ENCODE measurements at places on chromosomes 16 and 17.
A peak's percentile ranks its signal among the peaks of the same experiment; 100 is the strongest.

GRCh38 chr17:5816491-5817070, 232.3 kb upstream of the NLRP1 start:
- peak; percentile 50 for DNase-seq

DNA sequence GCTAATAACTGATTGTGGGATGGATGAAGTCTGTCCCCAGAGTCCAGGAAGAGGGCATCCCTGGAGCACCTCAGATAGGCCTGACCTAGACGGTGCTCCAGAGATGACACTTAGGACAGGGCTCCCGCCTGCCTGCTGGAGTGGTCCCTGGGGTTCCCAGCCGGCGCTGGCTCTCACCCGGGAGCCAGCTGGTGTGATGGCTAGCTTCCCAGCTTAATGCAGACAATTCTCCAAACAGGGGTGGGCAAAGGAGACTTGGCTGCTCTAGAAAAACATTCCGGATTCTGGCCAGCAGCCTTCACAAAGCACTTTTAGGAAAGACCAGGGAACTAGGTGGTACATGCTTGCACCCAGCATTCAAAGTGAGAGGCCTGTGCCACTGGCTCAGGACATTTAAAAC, 18.6 kb downstream of the ACE start:
- no peak for DNase-seq

GRCh38 chr16:56419740-56420548, 5.4 kb downstream of the AMFR start:
- DNase-seq, result no peak

DNA sequence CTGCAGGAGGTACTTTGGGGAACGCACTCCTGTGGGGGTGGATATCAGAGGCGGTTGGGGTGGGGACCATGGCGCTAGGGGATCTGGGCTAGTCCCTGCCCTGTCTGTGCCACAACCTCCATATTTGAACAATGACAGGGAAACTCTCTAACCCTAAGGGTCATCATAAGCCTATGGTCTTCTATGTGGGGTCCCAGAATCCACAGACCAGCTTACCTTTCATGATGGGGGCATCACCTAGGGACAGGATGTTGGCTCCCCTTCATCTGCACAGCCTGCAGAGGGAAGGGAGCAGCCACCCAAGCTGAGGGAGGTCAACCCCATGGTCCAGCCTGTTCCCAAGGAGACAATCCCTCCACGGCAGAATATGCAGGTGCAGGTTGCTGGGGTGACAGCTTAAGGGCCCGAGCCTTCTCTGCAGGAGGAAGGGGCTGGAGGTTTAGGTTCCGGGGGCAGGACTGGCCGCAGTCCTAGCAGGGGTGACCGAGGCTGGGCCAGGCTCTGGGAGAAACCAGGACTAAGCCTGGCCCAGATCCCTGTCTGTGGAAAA, 1.7 kb downstream of the ORAI3 start:
- no peak for DNase-seq

DNA sequence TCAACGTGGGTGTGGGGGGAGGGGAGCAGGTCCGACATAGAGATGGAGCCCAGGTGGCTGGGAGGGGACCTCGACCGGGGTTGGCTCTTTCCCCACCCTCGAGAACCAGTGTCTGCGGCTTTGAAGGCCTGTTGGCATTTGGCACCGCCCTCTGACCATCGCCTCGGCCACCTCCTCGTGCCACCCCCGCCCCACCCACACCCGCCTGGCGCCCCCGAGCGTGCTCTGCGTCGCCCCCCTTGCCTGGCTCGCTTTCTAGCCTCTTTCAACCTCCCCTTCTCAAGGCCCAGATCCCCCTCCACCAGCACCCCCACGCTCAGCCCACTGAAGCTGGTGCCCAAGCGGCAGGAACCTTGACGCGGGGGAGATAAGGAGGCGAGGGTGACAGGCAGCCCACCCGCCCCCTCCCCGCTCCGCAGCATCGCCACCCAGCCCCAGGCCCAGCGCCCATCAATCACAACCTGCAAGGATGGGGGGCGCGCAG, 619 bp downstream of the CACNB1 start:
- no peak for DNase-seq

DNA sequence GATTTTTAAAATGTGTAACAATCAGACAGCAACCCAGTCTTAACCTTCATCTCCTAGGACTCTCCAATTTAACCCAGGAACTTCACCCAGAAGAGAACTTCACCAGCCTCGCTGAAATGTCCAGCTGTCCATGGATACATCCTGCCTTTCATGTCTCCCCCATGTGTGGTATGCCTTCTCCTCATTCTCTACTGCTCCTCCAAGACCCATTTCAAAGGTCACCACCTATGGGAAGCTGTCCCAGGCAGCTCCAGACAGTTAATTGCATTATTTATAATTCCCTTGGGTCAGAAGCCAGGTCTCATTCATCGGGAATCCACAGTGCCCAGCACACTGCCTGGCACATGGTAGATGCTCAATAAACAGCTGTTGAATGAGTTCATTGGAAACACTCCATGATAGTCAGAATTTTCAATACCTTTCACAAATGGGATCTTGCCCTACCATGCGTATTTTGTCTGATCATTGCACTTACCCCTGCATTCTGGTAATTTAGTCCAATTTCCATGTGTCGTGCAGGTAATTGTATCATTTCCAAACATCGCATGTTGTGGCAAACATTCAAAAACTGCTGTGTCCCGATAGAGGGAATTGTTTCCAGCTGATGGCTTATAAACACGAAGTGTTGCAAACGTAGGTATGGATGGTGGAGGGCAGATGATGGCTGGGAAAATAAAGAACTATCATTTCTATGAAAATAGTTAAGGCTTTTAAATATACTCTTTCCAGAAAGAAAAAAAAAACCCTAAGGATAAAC, 9.0 kb downstream of the APOH start:
- no peak for DNase-seq

DNA sequence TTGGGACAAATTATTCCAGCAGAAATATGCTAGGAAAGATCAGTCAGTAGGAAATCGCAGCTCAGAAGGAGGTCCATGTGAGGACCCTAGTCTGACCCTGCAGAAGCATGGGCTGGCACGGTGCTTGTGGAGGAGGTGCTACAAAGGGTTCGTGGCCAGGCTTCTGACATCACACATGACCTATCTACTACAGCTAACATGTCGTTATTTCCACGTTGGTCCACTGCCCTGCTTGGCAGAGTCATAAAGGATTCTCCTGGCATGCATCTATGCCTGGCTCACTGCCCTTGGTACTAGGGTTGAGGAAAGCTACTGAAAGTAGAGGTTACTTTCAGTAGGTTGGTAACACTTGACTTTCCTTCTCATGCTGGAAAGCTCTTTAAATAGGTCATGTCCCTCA, 118.1 kb upstream of the SHISA6 start:
- DNase-seq, result no peak
